Activated naive CD4-positive, alpha-beta T cell treated with anti-CD3 and anti-CD28 coated beads, Interleukin-2, amount 10 ng/mL, durations not matched to agents 7 days and 5 days (primary cell): ENCODE measurements at places on chromosomes 7 and 10.

GRCh38 chr10:55509168-55509567, 708.1 kb upstream of the PCDH15 start:
- no peak for DNase-seq

GRCh38 chr10:104144931-104145330, 23.0 kb downstream of the SFR1 start:
- no peak for DNase-seq

DNA sequence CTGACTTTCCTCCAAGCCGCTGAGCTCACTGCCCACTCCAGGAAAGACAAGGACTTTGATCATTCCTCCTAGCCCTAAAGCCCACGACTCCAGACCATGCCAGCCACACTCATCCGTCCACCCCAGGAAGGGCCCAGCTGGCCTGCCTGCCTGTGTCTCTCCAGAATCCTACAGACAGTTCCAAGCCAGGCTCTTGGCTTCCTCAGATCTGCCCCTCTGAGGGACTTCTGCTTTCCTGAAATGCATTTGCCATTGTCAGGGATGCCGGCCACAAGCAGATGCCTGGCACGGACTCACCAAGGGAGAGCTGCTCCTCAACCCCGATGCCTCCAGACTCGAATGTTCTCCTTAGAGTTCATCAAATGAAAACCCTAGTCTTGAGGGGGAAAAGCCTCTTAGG, 155.8 kb downstream of the OAT start:
- no peak for DNase-seq

GRCh38 chr10:68756246-68756645, 35.2 kb downstream of the CCAR1 start:
- DNase-seq, result no peak

DNA sequence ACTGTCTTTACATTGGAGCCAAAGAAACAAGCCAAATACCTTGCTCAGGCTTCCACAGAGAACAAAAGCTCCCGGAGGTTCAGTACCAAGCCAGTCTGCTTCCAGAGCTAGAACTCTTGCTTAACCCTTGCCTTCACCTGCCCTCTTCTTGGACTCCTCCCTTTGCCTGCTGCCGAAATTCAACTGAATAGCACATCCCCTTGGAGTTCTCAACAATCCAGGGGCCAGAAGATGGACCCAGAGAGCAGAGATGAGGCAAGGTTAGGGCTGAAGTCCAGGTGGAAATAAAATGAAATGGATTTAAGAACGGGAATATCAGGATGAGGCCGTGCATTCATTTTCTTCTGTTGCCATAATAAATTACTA, 876 bp upstream of the PIK3AP1 start:
- DNase-seq, result no peak

DNA sequence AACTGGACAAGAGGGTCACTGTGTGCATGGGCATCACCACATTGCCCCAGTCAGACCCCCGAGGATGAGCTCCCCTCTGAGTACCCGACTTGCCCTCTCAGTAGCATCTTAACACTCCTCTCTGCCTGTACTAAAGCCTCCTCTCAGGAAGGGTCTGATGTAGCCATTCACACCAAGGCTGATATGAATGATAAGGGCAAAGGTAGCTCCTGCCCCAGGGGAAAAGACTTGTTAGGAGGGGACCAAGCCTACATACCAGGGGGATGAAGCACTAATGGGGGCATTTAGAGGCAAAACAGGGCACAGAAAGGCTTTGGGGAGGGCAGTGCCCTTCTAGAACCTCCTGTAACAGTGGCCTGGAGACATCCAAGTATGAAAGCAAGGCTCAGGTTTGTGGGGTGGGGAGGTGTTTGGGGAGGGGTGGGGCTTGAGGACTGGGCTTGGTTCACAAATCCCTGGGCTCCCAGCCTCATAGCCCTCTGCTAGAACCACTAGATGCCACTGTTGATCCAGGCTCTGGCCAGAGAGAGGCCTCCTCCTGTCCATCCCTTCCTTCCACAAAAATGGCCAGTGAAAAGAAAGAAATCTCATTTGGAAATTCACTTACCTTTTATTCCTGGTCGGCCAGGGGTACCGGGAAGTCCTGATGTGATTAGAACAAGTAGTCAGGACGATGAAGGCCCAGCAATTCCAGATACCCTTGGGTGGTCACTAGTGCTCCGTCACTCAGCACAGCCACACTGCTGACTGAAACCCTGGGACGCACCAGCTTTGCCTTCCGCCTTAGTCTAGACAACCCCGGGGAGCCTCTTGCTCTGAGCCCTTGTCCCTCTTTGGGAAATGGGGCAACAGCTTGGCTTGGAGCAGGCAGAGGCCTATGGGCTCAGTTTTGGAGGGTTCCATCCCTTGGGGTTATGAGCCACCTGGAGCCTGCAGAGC, 40.3 kb downstream of the COL17A1 start:
- no peak for DNase-seq

DNA sequence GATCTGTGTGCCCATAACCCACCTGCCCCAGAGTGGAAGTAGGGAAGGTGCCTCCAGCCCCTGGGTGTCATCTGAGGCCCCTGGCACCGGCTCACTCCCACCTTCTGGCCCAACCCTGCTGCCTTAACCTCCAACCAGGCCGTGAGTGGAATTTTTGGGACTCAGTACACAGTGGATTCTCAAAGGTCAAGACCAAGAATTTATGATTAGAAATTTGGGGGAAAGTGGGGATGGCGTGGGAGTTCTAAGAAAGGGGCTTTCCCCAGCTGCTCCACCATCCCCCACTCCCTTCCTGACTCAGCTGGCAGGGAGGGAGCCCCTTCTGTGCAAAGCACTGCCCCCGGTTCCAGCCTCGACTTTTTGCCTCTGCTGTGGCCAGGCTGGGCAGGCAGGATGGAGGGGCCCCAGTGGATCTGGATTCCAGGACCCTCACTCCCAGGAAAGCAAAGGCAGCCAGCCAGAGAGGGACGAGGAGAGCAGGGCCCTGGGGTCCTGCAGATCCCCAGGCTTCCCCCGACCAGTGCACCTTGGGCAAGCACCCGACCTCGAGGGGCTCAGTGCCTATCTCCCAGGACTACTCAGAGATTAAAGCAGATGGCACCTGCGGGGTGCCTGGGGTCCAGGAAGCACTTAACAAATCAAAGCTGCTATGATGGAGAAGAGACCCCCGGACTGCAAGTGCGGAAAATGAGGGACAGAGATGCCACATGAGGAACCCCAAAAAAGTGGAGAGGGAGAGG, 12.8 kb downstream of the SPOCK2 start:
- no peak for DNase-seq

DNA sequence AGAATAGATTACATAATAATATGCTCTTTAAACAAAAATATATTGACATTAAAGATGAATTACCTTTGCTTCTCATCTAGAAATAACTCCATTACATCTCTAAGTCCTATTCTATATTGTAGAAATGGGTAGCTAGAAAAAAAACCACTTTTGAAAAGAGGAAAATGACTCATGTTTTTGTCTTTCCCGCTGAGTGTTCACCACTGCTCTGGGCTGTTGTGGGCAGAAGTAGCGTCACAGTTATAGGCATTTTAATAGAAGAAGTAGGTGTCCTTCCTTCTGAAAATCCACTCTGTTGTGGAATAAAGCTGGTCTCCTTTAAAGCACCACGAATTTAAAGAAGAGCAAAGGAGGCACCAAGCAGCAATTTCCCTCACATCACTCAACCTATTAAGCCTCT, 117.6 kb upstream of the NFE2L3 start:
- no peak for DNase-seq
